Tibial artery (tissue), 4 donors: ENCODE measurements at places on chromosomes 1 and 21.

- DNase-seq: no peak
Measured at GRCh38 chr1:40857737-40858136, 4.4 kb downstream of the CITED4 start.

GRCh38 chr21:26087223-26087918 is 83.2 kb downstream of the APP start:
- DNase-seq: no peak

GRCh38 chr21:46078978-46079351 is 18.9 kb upstream of the COL6A2 start:
- DNase-seq: peak; percentile 81

DNA sequence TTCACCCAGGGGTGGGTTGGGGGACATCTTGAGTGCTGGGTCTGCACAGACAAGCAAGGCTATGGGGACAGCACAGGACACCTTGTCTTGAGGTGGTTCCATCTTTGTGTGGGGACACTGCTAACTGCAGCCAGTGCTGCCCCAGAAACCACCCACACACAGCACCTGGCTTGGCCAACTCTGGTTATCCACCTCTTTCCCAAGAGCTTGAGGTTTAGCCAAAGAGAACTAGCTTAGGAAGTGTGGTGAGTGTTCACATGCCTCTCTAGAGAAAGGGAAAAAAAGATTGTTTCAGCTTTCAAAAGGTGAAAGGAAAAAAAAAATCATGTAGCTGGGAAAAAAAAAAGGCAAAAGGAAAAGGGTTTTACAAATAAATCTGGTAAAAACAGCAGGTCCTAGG is 32.4 kb downstream of the BCAR3 start:
- no peak for DNase-seq

- DNase-seq: no peak
Measured at GRCh38 chr1:150076066-150076465, 8.5 kb downstream of the VPS45 start.

- no peak for DNase-seq
Measured at GRCh38 chr21:42905195-42905594, 12.1 kb downstream of the NDUFV3 start.

DNA sequence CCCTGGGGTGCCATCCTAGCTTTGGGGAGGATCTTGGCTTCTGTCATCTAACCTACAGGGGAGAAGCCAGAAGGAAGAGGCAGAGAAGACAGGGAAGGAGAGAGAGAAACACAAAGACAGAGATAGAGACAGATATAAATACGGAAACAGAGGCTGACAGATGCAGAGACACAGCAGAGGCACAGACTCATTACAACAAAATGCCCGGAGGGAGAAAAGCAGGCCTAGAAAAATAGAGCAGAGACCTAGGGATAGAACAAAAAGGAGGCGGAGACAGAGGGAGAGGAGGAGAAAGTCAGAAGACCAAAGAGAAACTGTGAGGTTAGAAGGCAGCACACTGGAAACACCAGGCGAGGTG is 1.9 kb downstream of the PEAR1 start:
- DNase-seq: no peak

DNA sequence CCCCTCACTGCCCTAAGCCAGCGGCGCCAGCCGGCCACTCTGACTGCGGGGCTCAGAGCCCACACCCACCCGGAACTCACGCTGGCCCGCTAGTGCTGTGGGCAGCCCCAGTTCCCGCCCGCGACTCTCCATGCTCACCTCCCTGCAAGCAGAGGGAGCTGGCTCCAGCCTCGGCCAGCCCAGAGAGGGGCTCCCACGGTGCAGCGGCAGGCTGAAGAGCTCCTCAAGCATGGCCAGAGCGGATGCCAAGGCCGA is 41.5 kb downstream of the SLC2A1 start:
- DNase-seq: no peak

DNA sequence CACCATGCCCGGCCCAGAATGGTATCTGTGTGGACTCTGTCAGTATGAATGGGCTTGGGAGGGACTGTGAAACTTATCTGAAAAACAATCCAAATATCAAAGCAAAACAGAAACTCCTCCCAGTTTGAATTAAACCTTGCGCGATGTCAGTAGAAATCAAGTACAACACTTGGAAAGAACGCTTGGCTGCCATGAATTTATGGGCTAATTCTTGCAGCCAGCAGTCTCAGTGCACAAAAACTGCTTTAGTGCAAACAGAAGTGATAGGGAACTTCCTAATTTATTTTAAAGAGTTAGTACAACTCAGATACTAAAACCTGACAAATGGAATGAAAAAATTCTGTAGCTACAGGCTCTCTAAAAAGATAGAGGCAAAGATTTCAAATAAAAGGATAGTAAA is 8.5 kb downstream of the CLCA1 start:
- DNase-seq: no peak

- no peak for DNase-seq
Measured at GRCh38 chr21:32545948-32546441, 39.3 kb downstream of the TCP10L start.

- DNase-seq: no peak
Measured at GRCh38 chr1:44113095-44113609, 5.5 kb upstream of the KLF17 start.

- DNase-seq: peak; percentile 54
Measured at GRCh38 chr21:31887391-31887841, 14.6 kb downstream of the HUNK start.
